T-helper 1 cell treated with Interleukin-12 subunit alpha and Interleukin-12 subunit beta and Interleukin-4 antibody, amounts not matched to agents 30 ng/mL and 1 ng/mL, for 36 hours (primary cell): ENCODE measurements at places on chromosomes 13 and 19. TPM values are rescaled to one million over a fixed set of nuclear protein-coding genes. Genes with fewer than 3 reads are reported as not detected.

EDDM13 gene
- 0.85 and 2.5 TPM in 2 replicates for total RNA-seq

NEK5 gene
- total RNA-seq: 0.15 TPM in 1 of 2 replicates, not detected in the other

LYPD3 gene
- 0.81 and 0.85 TPM in 2 replicates for total RNA-seq

IZUMO1 gene
- not detected in 2 replicates for total RNA-seq

RDH8 gene
- not detected in 2 replicates for total RNA-seq

ZNF486 gene
- total RNA-seq: 4.4 TPM in 2 replicates

KIRREL2 gene
- total RNA-seq: 3.0 and 3.3 TPM in 2 replicates

COX6B1 gene
- total RNA-seq: 450 and 452 TPM in 2 replicates

FBXO17 gene
- total RNA-seq: 0.22 TPM in 1 of 2 replicates, not detected in the other

PSPC1 gene
- 70.0 and 71.2 TPM in 2 replicates for total RNA-seq

PRRG2 gene
- 0.88 and 1.4 TPM in 2 replicates for total RNA-seq

AKT2 gene
- total RNA-seq: 136 and 146 TPM in 2 replicates

PLPP2 gene
- 0.25 and 0.34 TPM in 2 replicates for total RNA-seq

KLF1 gene
- total RNA-seq: 0.22 and 0.41 TPM in 2 replicates

USP12 gene
- 34.7 and 35.3 TPM in 2 replicates for total RNA-seq

CLASRP gene
- 84.7 and 99.9 TPM in 2 replicates for total RNA-seq

TMPRSS9 gene
- total RNA-seq: not detected in 2 replicates

NCR1 gene
- not detected in 2 replicates for total RNA-seq

ADPRHL1 gene
- total RNA-seq: 1.2 and 1.5 TPM in 2 replicates

ACP5 gene
- 29.0 and 29.6 TPM in 2 replicates for total RNA-seq
